ENCODE measurements at places on chromosomes 16 and 17.

GRCh38 chr16:84985079-84986065 is 26.0 kb downstream of the ZDHHC7 start:
- no peak for DNase-seq

- DNase-seq: no peak
These were observed 63.2 kb upstream of the SLC12A3 start for GRCh38 chr16:56801762-56802161.

DNA sequence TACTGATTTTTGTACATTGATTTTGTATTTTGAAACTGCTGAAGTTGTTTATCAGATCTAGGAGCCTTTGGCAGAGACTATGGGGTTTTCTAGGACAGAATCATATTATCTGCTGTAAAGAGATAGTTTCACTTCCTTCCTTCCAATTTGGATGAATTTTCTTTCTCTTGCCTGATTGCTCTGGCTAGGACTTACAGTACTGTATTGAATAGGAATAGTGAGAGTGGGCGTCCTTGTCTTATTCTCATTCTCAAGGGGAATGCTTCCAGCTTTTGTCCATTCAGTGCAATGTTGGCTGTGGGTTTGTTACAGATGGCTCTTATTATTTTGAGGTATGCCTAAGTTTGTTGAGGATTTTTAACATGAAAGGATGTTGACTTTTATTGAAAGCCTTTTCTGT is 290.1 kb downstream of the MAP2K4 start:
- DNase-seq: no peak

DNA sequence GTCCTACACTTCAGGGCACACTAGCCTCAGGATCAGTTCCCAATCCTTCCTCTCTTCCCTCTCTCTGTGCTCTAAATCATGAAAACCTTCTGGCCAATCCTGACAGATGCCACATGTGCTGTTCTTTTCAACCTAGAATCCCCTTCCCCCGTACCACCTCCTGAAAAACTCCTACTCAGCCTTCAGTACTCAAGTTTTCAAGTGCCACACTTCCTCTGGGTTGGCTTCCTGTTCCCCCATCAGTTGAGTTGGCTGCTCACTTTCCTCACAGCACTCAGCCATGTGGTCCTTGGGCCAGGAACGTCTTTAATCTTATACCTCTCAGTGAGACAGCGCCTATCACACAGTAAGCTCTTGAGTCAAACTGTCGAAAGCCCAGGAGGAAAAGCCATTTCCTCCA is 3.3 kb downstream of the ASPHD1 start:
- no peak for DNase-seq

DNA sequence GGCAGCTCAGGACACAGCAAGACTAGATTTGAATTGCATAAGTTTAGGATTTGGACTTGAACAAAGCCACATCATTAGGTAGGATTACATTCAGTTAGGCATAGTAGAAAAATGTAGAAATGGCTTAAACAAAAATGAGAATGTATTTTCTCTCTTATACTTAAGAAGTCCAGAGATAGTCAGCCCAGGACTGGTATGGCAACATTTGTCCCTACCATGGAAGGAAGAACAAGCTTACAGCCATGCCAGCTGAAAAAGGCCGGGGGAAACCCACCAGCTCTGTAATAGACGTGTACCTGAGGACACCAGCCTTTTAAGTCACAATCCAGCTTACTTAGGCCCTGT is 11.2 kb upstream of the TMIGD1 start:
- DNase-seq: no peak

GRCh38 chr16:48143812-48144368 is 11.9 kb downstream of the ABCC12 start:
- DNase-seq: no peak

DNA sequence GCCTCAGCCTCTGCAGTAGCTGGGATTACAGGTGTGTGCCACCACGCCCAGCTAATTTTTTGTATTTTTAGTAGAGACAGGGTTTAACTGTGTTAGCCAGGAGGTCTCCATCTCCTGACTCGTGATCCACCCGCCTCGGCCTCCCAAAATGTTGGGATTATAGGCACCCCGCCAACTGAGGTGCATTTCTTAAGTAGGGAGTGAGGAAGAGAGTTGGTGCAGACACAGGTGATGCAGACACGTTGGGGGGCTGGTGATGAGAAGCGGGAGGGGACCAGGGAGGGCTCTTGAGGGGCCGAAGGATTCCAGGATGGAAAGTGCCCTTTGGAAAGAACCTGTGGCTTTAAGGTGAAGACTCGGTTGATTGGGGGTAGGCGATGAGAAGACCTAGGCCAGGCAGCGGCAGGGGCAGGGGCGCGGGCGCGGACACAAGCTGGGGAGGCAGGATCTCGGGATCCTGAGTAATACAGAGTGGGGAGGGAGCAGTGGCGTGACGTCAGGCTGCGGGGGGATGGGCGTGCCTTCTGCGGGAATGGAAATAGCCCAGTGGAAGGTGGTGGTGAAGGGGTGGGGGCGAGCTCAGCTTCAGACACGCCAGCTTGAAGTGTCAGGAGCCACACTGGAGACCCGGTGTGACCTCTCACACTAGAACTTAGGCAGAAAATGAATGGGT is 2.5 kb upstream of the ATP6V0C start:
- DNase-seq: no peak

DNA sequence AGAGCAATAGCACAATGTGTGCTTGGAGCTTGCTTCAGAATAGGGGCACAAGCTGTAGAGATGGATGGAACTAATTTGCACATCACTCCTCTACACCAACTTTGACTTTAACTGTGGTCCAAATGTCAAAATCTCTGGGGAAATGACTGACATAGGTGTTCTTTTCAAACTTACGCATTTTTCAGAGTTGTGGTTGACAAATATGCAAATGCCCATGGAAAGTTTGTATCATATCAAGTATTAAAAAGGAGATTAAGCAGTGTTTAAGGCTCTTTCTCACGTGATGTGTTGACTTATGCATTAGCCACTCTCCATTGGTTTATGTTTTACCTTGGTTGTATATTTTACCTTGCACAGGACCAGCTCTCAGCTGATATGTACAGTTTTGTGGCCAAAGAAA is 77.1 kb downstream of the ELAC2 start:
- no peak for DNase-seq

DNA sequence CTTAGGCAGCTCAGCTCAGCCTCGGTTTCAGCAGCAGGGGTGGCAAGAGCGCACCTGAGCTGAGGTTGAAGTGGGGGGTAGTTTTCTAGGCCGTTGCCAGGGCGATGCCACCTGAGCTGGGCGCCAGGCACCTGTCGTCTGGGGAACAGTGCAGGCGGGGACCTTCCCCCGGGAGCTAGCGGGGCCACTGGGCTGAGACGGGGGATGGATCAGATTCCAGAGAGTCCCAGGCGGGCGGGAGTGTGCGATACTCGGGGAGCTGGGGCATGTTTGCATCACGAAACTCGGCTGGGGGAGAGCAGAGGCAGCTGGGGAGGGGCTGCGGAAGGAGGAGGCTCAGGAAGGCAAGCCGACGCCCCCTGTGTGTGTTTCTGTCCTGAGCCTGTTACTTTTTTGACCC is 477 bp upstream of the CLDN9 start:
- DNase-seq: no peak

- DNase-seq: no peak
These were observed 11.4 kb upstream of the MRPS23 start for GRCh38 chr17:57861000-57861789.

GRCh38 chr17:73065376-73065775 is 27.1 kb downstream of the SLC39A11 start:
- no peak for DNase-seq

- DNase-seq: no peak
These were observed 66.3 kb downstream of the BPTF start for GRCh38 chr17:67891481-67892119.

- DNase-seq: no peak
These were observed 67.0 kb downstream of the KLHDC4 start for GRCh38 chr16:87698676-87699199.

- no peak for DNase-seq
These were observed 244.2 kb upstream of the CDH11 start for GRCh38 chr16:65365732-65366715.

DNA sequence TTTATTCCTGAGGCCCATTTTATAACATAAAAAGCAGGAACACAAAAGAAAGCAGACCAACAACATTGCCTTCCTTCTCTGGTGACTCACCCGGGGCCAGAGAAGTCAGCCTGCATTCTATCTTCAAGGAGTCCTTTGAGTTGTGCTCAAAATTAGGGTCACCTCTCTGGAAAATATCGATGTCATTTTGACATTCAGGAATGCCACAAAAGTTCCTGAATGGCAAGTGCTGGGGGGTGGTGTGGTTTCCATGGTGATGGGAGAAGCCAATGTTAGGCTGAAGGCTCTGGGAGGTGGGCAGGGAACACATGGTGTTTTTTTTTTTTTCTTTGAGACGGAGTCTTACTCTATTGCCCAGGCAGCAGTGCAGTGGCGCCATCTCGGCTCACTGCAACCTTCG is 159.6 kb downstream of the HAPSTR1 start:
- no peak for DNase-seq

GRCh38 chr16:86229283-86229682 is 281.0 kb upstream of the FOXF1 start:
- DNase-seq: no peak

Measured in iPS DF 19.7 (cell line).